Activated B cell treated with CpG ODN at 0.5 μM for 24 hours (primary cell): ENCODE measurements at places on chromosomes 11 and 22. TPM values are rescaled to one million over a fixed set of nuclear protein-coding genes. Genes with fewer than 3 reads are reported as not detected.

SLC22A9 gene
- total RNA-seq = not detected in 2 replicates

GPR83 gene
- 0.16 and 0.17 TPM in 2 replicates for total RNA-seq

EHD1 gene
- total RNA-seq = 357 and 360 TPM in 2 replicates

DNA sequence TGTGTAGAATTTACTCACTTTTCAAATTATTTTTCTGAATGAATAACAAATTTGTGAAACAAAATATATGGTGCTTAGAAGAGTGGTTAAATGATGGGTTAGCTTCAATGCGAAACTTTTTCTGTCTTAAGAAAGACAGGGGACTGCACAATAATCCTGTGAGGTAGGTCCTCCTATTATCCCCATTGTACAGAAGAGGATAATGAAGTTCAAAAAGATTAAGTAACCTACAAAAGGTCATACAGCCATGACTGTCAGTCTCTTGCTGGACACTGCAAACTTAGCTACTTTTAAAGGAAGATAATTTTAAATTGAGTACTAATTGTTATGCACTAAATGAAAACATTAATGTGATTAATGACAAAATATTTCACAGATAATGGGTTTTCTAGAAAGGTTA is 5.0 kb downstream of the OOSP3 start:
- H3K27ac ChIP-seq = no peak overlapping the region
- H3K4me1 ChIP-seq = no peaks in the 10 kb centered on the region
- DNase-seq = no peak
- peaks cover 7% of the 10 kb centered on the region for H3K27me3 ChIP-seq
- no peak overlapping the region for H3K4me3 ChIP-seq

HIPK3 gene
- 46.8 and 50.7 TPM in 2 replicates for total RNA-seq
